NCI-H1436 treated with DMSO at 0.1 percent for 48 hours (cell line): ENCODE measurements at places on chromosomes 12 and 14.

DNA sequence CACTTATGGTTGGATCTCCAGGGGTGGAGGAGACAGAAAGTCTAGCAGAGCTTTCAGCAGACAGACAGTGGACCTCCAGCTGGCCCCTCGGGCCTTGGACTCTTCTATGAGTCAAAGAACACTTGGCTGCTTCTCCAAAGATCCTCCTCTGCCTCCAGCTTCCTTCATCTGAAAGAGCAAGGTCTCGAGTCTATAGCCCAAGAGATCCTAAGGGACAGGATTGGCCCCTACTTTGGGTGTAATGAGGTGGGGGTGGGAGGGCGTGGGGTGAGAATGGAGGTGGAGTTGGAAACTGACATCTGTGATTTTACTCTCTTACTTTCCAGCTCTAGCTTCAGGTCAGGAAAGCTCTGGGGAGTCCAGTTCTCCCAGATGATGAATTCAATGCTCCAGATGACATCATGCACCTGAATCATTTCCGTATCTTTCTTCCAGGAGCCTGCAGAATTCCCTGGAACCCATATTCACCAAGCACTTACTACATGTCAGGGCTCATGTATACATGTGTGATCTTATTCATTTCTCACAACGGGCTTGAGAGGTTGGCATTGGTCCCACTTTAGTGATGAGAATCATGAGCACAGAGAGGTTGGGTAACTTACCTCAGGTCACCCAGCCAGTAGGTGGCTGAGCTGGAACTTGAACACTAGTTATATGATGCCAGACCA is 10.2 kb upstream of the PGF start:
- no peak for DNase-seq

GRCh38 chr12:64611341-64612284 is 1.3 kb downstream of the RASSF3 start:
- no peak for DNase-seq

DNA sequence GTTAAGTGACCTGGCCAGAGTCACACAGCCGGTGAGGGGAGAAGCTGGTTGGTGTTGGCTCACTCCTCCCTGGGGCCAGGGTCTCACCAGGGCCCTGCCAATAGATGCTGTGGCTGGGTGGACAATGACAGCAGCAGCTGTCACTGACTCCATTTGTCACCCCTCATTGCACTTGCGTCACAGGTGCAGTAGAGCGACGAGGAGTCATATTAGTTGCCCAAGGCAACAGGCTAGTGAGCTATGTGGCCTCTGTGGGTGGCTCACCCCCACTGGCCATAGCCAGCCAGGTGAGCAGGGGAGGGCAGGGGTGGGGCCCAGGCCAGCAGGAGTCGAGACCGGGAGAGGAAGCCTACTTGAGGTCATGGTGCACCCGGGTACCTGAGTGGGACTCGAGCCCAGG is 9.7 kb downstream of the SLC25A47 start:
- no peak for DNase-seq

DNA sequence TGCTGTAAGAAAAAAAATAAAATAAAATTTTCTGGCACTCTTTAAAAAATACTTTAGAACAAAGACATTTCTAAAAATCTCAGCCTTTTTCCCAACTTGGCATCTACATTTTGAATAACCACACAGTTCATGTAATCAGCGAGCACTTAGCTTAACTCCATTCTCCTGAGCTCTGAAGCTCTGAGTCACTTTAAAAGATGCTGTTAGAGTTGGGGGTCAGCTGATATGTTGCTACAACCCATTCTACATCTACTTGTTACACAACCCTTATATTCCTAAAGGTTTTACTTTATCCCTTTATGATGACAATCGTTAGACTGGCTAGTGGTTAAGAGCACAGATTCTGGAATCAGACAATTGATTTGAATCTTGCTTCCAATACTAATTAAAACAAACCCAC is 48.3 kb downstream of the SLC41A2 start:
- DNase-seq = no peak
